ENCODE measurements at places on chromosomes 11 and 22.

DNA sequence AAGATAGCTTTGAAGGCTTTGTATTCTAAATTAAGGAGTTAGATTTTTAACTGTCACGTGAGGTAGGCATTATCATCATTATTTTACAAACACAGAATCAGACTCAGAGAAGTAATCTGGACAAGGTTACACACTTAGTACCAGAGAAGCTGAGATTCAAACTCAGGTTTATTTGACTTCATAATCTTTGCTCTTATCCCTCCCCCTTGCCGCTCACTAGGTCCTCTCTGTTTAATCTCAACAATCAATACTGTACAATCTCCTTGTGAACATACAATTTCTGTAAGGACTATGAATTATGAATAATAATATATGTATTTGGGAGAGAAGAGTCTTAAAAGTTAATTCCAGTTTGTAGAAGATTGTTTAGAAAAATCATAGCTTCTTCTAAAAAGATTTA is 5.2 kb upstream of the DNAJB7 start:
- DNase-seq = no peak

GRCh38 chr11:46247659-46248058 is 29.8 kb upstream of the CREB3L1 start:
- DNase-seq = peak; percentile 87

DNA sequence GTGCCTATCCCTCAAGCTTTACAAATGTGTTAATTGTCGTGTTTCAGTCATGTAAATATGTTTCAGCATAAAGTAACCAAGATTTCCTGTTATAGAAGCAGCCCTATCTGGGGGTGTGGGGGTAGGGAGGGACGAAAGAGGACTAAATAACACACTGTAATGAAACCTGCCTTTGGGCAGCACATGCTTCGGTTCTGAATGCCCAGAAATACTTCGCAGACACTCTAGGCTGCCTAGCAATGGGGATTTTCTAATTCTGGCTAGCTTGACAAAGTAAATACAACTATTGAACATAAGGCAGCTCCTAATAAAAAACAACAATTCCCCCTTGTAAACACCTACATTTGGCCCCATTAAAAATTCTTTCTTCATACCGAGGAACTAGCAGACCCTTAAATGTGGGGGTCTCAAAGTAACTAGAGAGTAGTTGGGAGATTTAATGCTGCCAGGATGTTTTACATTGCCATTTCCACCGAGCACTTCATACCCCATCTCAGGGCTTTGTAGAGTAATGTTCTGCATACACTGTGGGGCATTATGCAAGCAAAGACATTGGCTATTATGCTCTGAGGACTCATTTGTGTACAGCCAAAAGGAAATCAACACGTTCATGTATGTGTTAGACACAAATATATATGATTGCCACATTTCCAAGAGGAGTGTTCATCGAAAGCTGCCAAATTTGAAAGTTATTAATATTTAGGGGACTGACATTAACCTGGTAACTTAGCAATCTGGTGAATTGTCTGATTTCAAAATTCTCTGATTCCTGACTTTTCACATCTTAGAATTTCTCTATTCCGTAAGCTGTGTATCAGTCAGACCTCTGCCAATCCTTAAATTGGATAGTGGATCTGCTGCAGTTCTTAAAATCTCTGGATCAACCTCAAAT is 42.1 kb downstream of the PAX6 start:
- DNase-seq = no peak

GRCh38 chr11:72238040-72238450 is 5.9 kb downstream of the PHOX2A start:
- peak; percentile 87 for DNase-seq

DNA sequence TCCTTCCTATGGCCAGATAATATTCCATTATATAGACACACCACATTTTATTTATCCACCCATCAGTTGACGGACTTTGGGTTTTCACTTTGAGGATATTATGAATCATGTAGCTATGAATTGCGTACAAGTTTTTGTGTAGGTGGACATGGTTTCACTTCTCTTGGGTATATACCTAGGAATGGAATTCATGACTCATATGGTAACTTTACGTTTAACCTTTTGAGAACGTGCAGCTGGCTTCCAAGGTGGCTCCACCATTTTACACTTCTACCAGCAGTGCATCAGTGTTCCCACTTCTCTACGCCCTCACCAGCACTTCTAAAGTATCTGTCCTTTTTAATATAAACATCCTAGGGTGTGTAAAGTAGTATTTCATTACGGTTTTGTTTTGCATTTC is 112.0 kb downstream of the PLEKHA7 start:
- DNase-seq = no peak

DNA sequence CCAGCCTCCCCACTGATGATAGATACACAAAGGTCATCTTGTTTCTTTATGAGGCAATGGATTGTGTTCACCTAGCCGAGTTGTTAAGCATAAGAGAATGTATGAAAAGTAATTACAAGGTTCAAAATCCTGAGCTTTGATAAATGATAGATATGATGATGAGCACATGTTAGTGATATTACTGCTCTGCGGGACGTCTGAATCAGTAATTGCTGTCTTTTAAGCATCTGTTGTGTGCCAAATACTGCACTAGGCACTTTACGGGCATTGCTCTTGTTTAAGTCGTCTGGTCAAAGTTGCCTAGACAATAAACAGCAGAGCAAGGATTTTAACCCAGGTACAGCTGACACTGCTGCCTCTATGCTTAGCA is 559 bp upstream of the RNF141 start:
- DNase-seq = no peak

DNA sequence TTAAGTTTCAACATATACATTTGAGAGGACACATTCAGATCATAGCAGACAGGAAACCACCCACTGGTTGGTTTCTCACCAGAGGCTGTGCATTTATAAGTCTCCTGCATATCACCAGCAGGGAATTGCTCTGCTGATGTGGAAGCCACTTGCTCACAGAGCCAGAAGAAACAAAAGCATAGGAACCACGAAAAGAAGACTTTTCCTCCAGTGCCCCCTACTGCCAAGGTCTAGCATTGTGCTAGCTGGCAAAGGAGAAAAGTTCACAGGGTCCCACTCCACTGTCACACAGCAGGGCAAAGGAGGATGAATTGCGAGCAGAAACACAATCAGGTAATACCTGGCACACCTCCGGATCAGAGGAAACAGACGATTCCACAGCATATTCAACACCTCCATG is 28.9 kb upstream of the ISX start:
- no peak for DNase-seq

- DNase-seq = no peak
Measured at GRCh38 chr11:59802639-59803176, 7.9 kb downstream of the MRPL16 start.

DNA sequence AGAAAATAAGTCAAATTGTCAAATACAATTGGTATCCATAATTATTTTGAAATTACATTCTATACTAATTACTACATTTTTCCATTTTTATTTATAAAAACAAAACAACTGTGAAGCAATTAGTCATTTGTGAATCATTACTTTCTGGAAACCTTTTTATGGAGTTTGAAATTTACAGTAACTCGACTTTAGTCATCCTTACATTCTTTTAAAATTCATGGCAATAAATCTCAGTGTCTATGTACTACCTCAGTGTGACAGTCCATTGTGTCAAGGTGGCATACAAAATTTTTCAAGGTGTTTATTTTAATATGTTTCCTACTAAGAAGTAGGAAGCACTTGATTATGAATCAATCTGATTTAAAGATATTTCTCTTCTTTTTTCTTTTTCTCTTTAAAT is 1949.4 kb upstream of the RAG2 start:
- no peak for DNase-seq

GRCh38 chr11:21564095-21564494 is 628.8 kb upstream of the ANO5 start:
- no peak for DNase-seq

GRCh38 chr11:15730995-15731385 is 616.3 kb downstream of the INSC start:
- DNase-seq = no peak

GRCh38 chr11:36356201-36356600 is 60.1 kb downstream of the PRR5L start:
- DNase-seq = no peak

- no peak for DNase-seq
Measured at GRCh38 chr11:35618497-35619115, 346 bp downstream of the FJX1 start.

DNA sequence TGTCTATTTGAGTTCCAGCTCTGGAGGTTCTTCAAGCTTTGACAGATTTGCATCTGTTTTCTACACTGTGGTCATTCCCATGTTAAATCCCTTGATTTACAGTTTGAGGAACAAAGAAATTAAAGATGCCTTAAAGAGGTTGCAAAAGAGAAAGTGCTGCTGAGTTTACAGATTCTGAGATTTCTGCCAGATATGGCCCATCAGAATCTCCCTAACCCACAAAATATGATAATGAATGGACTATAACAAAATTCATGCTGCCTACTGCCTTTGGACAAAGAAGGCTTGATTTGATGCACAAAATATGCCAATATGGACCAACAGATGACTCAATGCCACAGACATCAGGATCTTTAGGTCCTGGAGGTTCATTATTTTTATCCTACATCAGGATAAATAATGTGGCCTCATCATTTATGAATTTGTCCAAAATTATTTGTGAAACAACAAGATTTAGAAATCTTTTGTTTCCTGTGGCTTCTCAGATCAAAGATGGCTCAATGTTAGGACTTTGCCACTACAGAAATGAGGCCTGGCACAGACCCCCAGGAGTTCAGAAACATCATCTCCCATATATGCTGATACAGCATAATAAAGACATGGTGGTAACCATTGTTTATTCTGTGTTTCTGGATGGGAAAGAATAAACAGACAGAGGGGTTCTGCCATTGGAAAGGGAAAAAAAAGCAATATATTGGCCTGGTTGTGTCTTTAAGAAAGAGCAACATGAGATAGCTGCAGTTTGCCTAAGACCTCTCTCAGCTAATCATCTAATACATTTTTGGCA is 6.7 kb downstream of the OR5AN1 start:
- no peak for DNase-seq
